C1 segment of cervical spinal cord (tissue), 14 donors: ENCODE measurements at places on chromosomes 1 and 21.

DNA sequence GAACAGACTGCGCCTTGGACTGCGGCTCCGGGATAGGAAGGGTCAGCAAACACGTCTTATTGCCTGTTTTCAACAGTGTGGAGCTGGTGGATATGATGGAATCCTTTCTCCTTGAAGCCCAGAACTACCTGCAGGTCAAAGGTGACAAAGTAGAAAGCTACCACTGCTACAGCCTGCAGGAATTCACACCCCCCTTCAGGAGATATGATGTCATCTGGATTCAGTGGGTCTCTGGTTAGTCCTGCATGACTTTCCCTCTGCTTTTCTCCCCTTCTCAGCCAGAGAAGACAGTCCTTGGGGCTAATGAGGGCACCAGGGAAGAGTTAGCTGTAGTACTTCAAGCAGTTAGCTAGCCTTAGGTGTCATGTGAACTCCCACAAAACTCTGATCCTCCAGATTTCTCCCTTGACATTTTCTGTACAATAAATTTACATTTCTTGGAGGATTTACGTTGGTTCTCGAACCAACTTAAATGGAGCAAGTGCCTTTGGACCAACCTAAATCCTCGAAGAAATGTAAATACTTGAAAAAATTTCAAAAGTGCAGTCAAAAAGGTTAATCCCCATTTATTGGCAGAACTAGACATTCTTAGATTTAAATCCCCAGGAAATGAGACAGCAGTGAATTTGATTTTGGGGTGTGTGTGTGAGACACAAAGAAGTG is 20.9 kb downstream of the NTMT2 start:
- DNase-seq, result no peak

DNA sequence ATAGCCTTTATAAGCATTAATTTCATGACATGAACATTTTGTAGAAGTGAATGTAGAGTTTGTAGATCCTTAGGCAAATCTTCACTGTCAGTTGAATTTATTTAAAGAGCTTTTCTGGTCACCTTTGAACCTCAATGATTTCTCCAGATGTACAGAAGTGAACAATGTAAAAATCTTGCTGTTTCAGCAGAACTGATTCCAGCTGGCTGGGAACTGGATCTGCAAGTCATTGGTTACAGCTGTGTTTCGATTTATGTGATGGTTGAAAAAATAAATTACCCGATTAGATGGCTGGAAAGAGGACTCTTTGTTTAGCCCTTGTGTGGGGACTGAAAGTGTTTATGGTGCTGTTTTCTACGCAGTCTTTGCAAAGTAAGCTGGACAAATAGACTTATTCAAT is 849.8 kb downstream of the USP25 start:
- DNase-seq, result no peak

DNA sequence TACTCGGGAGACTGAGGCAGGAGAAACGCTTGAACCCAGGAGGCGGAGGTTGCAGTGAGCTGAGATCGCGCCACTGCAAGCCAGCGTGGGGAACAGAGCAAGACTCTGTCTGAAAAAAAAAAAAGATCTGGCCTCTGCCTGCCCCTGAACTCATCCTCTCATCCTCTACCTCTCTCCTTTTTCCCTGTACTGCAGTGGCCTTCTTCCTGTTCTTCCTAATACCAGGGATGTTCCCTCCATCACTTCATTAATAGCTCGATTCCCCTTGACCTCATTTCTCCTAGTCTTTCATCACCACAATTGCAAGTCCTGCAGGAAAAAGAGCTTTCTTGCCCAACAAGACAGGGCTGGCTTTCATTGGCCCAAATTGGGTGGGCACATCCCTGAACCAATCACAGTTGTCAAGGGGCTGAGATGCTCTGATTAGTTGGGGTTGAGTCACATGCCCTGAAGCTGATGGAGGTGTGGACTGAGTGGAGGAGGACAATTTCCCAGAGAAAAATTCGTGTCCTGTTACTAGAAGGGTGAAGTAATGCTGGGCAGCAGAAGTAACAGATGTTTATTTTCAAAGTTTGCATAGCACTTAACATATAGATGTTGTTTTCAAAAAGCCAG is 86.8 kb upstream of the PUM1 start:
- no peak for DNase-seq

GRCh38 chr21:43297989-43298388 is 128.9 kb downstream of the SIK1 start:
- no peak for DNase-seq

GRCh38 chr1:206517784-206518183 is 10.5 kb downstream of the RASSF5 start:
- no peak for DNase-seq

GRCh38 chr1:85283475-85284199 is 7.2 kb upstream of the BCL10 start:
- peak; percentile 2 for DNase-seq

DNA sequence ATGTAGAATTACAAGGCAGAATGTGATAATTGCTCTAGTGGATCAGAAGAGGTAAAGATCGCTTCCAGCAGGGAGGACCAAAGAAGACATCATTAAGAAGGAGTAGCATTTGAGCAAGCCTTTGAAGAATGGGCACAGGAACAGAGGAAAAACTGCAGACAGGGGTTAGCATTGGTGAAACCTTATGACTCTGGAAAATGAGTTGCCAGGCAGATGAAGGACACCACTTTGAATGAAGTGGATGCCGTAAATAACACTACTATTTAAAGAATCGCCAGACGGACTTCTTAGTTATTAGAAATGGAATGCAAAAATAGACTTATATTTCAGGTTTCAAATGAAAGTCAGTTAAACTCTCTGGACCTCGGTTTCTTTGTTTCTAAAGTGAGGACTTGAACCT is 727.7 kb downstream of the USP25 start:
- no peak for DNase-seq

- no peak for DNase-seq
These were observed 777 bp downstream of the LRRC41 start for GRCh38 chr1:46302641-46303037.

DNA sequence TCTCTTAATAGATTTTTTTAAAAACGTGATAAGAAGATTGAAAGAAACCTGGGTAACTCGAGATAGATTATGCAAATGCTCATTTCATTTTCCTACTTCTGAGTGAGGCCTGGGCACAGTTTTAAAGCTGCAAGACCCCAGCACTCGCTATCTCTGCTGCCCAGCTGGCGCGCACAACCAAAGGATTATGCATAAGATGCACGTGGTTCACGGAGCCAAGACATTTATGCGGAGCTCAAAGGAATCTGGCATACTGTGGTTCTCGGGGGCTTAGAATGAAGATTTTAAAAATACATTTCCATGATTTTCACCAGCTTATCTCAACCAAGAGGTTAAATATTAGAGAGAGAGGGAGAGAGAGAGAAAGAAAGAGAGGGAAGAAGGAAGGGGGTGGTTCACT is 210.9 kb downstream of the DSCAM start:
- no peak for DNase-seq

DNA sequence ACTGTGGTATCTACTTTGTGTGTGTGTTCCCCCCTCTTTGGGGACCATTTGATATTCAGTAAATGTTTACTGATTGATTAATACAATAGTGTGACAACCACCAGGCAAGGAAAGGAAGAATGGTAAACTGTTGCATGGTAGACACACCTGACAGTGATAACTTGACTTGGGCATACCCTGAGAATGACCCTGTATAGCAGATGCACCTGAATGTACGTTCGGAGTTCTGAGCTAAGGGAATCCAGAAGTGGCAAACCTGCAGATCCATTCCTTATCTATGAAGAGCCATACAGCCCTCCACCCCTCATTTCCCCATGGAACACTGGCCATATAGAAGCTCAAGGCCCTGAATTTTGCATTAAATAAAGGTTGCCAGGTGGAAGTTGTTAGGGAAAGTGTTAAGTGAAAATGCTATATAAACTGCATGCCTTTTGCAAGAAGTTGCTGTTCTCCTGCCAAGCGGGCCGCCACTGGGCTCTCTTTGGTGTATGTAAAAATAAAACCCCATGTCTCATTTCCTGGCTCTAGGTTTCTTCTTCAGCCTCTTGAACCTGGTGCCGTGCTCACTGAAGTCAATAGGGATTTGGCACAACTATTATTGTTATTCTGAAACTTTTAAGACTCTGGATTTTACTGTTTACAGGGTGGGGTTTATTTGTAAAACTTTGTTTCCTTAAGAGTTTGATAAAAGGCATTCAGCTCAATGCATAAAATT is 32.6 kb upstream of the DENND1B start:
- no peak for DNase-seq

- no peak for DNase-seq
These were observed 70.9 kb upstream of the PPP2R5A start for GRCh38 chr1:212214325-212214724.

GRCh38 chr1:47021070-47021469 is 2.4 kb upstream of the CYP4X1 start:
- no peak for DNase-seq

DNA sequence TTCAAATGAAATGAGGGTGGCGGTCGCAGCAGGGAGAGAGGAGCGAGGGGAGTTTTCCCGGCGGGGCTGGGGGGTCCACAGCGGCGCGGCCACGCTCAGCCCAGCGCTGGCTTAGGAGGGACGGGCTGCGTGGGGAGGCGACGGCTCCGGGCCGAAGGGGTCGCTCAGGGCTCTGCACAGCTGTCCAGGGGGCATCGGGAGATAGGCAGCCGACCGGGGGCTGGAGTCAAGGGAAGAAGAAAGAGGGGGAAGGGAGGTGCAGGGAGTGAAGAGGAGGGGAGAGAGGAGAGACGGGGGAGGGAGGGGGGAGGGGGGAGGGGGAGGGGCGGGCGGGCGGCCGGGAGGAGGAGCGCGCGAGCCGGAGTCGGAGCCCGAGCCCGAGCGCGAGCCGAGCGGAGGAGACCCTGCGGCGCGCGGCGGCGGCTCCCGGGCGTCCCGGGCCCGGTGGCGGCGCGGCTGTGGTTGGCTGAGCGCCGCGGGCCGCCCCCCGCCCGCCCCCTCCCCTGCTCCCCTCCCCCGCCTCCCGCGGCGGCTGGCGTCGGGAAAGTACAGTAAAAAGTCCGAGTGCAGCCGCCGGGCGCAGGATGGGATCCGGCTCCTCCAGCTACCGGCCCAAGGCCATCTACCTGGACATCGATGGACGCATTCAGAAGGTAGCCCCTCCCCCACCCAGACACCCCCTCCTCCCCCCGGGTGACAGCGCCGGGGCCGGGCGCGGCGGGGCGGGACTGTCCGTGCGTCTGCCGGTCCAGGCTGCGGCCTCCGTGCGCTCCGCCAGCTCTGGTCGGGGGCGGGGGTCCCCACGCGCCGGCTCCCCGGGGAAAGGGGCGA is at the start of gene PDE9A:
PDE9A (plus strand) TSS at position 391 of the 831 bp plus-strand sequence; CDS start at position 585, 194 bp downstream.
- DNase-seq, result no peak

DNA sequence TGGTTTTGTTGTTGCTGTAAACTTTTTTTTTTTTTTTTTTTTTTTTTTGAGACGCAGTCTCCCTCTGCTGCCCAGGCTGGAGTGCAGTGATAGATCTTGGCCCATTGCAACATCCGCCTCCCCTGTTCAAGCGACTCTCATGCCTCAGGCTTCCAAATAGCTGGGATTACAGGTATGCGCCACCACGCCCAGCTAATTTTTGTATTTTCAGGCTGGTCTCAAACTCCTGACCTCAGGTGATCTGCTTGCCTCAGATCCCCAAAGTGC is 78.9 kb upstream of the SLC45A1 start:
- no peak for DNase-seq

GRCh38 chr1:20850021-20850420 is 62.9 kb upstream of the HP1BP3 start:
- DNase-seq, result no peak

DNA sequence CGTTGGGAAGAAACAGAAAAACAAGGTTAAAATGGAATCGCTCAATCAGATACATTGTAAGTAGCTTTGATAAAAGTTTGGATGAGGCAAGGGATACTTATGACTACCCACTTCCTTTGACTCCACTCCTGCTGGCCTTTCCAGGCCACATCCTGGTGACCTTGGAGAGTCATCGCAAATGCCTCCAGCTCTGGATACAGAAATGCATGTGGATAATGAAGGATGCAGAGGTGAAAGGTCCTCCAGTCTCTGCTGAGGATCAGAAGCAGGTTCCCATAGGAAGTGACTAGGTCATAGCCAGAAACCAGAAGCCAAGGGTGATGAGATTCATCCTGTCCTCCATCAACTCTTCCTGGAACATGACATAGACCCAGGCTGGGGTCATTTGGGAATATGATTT is 6.2 kb upstream of the CAMK1G start:
- no peak for DNase-seq

- DNase-seq, result peak; percentile 42
These were observed 1.4 kb downstream of the IER5 start for GRCh38 chr1:181089676-181090544.

DNA sequence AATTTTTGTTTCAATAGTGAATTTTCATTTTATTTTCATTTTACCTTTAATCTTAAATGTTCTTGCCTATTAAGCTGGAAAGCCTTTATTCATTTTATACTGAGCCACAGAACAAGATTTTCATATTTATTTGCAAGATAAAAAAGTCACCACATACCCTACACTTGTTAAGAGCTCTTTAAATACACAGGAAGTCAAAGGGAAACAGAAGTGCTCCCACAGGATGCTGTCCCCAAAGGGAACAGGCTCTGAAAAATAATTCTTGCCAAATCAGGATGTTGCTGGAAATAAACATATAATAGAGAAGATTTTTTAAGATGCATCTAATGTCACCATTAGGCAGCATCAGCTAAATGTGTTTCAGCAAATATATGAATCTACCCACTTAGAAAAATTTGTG is 113.6 kb downstream of the VAV3 start:
- DNase-seq, result no peak

- no peak for DNase-seq
These were observed 24.6 kb upstream of the RUNX3 start for GRCh38 chr1:24954631-24955030.

GRCh38 chr1:180156631-180157091 is 2.0 kb downstream of the QSOX1 start:
- no peak for DNase-seq
